H4 (cell line): ENCODE measurements at places on chromosomes 3 and 15. TPM values are rescaled to one million over a fixed set of nuclear protein-coding genes. Genes with fewer than 3 reads are reported as not detected.

The GATM gene
- total RNA-seq, result 0.78 and 1.2 TPM in 2 replicates

The GOLGA6L7 gene
- not detected in 2 replicates for total RNA-seq

- no peak for DNase-seq
Measured at GRCh38 chr3:48406443-48407431, 23.1 kb downstream of the PLXNB1 start.

DNA sequence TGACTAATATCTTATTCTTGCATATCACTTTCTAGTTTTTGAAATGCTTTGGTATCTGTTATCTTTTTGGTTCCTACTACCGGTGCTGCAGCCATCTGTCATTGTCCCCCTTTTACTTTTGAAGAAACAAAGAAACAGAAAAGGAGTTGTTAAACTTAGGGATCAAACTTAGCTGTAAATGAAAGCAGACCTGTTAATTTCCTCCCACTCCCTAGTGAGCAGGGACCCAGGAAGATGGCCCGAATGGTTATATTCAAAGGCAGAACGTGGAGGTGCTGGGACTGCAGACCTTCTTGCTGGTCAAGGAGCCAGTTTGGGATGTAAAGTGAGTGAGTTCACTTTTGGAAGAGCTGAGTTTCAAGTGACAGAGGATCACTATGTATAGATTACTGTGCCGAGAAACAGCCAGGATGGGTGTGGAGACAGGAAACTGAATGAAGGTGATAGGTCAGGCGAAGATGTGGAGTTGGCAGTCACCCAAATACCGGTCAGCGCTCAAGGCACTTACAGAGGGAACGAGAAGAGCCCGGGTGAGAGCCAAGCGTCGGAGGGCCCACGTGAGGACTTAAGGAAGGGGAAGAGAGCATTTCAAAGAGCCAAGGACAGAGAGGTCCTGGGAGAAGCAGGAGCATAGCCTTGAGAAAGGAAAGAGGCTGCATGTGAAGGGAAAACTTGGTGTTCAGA is 20.1 kb downstream of the KBTBD8 start:
- DNase-seq, result no peak

DNA sequence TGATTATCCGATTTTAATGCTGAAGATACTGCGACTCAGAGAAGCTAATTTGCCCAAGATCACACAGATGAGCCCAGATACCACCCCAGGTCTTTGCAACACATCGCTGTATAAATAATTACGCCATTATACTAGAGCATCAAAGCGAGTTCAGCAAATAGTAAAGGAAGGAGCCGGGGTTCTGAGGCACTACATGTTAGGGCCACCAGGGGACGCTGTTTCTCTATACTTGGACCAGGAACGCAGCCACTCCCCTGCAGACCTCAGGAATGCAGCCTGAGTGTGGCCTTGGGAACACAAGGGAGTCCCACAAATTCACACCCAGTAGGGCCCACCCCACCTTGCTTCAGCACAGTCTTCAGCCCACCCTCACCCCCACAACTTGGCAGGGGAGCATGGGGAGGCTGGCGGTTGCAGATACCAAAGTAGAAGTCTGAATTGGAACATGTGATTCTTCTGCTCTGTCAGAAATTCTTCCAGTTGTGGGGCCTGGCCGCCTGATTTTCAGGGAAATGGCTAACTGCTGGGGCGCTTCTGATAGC is 57.8 kb upstream of the RYK start:
- DNase-seq, result peak; percentile 74

- DNase-seq, result no peak
Measured at GRCh38 chr3:137294839-137295238, 337.1 kb downstream of the IL20RB start.
